ENCODE measurements at places on chromosomes 2 and 18.

DNA sequence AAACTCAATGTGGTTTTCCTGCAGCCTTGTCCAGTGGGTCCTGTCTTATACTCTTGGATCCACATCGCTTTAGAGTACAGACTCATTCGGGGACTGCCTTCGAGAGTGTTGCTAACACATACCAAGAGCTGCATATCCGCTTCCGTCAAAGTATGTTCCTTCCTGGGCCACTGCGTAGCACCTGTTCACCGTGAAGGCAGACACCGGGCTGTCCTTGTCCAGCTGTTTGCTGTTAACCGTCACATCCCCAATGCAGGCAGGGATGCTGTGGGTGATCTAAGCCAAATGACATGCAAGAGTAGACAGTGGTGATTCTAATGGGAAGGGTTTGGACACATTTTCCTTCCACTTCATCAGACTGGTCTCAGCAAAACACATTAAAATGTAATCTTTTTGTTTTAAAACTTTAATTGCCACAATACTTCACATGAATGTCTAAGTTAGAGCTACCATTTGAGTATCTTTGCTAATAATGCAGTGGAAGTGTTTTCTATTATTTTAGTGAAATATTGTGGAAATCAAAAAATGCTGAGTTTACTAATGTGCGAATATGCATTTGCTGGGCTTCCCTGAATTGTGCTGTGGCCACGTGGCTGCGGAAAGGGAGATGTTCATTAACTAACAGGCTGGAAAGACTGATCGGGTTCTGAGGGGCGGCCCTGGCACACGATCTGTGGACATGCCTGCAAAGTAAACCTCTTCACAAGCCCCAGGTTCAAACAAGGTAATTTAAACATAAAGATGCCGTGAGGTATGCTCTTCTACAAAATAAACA, 169.1 kb downstream of the LAMA1 start:
- no peak for DNase-seq
- H3K4me3 ChIP-seq = no peak overlapping the region
- no peaks in the 10 kb centered on the region for H3K36me3 ChIP-seq
- no peaks in the 10 kb centered on the region for H3K4me1 ChIP-seq
- H3K27ac ChIP-seq = no peak overlapping the region
- no peaks in the 10 kb centered on the region for H3K27me3 ChIP-seq

GRCh38 chr2:19801367-19802080, 100.3 kb downstream of the TTC32 start:
- DNase-seq = no peak
- H3K4me3 ChIP-seq = no peak overlapping the region
- H3K27ac ChIP-seq = no peak overlapping the region

GRCh38 chr2:104890685-104891069, 36.8 kb downstream of the POU3F3 start:
- no peak overlapping the region for H3K4me3 ChIP-seq
- peaks cover 6% of the 10 kb centered on the region for H3K4me1 ChIP-seq
- no peaks in the 10 kb centered on the region for H3K36me3 ChIP-seq

DNA sequence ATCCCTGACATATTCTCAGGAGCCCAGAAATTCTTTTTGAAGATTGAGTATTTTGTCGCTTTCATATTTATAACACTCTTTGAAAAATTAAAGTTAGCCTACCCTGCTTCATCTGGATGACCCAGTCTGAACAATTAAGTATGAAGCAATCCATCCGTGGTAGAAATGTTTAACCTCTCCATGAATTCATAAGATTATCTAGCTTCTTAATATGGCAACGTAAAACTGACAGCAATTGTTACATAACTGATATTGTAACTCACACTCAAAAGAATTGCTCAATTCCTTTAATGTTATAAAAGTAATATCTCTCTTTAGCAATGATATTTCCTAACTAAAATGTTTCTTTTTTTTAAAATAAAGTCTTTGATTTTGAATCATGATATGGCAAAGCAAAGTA, 7.2 kb upstream of the ABCA12 start:
- no peaks in the 10 kb centered on the region for H3K4me1 ChIP-seq
- DNase-seq = no peak
- H3K27ac ChIP-seq = no peak overlapping the region
- H3K4me3 ChIP-seq = no peak overlapping the region
- no peaks in the 10 kb centered on the region for H3K36me3 ChIP-seq

- no peak overlapping the region for H3K4me3 ChIP-seq
- no peak overlapping the region for H3K27ac ChIP-seq
- H3K36me3 ChIP-seq = no peaks in the 10 kb centered on the region
- no peaks in the 10 kb centered on the region for H3K27me3 ChIP-seq
Observed at GRCh38 chr18:37844209-37844970, 278.8 kb upstream of the CELF4 start.

- no peaks in the 10 kb centered on the region for H3K36me3 ChIP-seq
- H3K27ac ChIP-seq = no peak overlapping the region
- no peaks in the 10 kb centered on the region for H3K27me3 ChIP-seq
- H3K4me3 ChIP-seq = no peak overlapping the region
Observed at GRCh38 chr18:24370120-24370519, 27.5 kb downstream of the OSBPL1A start.

- no peak for DNase-seq
- H3K36me3 ChIP-seq = no peaks in the 10 kb centered on the region
- no peaks in the 10 kb centered on the region for H3K4me1 ChIP-seq
- peaks cover 3% of the 10 kb centered on the region for H3K27me3 ChIP-seq
- H3K4me3 ChIP-seq = no peak overlapping the region
Observed at GRCh38 chr18:8519102-8519501, 90.1 kb upstream of the RAB12 start.

GRCh38 chr2:38836791-38837190, 38.9 kb downstream of the DHX57 start:
- H3K4me1 ChIP-seq = no peaks in the 10 kb centered on the region
- H3K27me3 ChIP-seq = no peaks in the 10 kb centered on the region
- H3K27ac ChIP-seq = no peak overlapping the region
- H3K36me3 ChIP-seq = peaks cover 5% of the 10 kb centered on the region
- no peak for DNase-seq

- H3K36me3 ChIP-seq = no peaks in the 10 kb centered on the region
- no peak overlapping the region for H3K27ac ChIP-seq
- no peak for DNase-seq
- H3K4me3 ChIP-seq = no peak overlapping the region
Observed at GRCh38 chr2:196565106-196565765, 74.3 kb upstream of the CCDC150 start.

- peak overlapping the region; percentile 63 for H3K4me3 ChIP-seq
- peak; percentile 84 for DNase-seq
- no peaks in the 10 kb centered on the region for H3K27me3 ChIP-seq
- peaks cover 57% of the 10 kb centered on the region for H3K4me1 ChIP-seq
- no peak overlapping the region for H3K27ac ChIP-seq
Observed at GRCh38 chr18:13612196-13612997, 114.0 kb downstream of the FAM210A start.

DNA sequence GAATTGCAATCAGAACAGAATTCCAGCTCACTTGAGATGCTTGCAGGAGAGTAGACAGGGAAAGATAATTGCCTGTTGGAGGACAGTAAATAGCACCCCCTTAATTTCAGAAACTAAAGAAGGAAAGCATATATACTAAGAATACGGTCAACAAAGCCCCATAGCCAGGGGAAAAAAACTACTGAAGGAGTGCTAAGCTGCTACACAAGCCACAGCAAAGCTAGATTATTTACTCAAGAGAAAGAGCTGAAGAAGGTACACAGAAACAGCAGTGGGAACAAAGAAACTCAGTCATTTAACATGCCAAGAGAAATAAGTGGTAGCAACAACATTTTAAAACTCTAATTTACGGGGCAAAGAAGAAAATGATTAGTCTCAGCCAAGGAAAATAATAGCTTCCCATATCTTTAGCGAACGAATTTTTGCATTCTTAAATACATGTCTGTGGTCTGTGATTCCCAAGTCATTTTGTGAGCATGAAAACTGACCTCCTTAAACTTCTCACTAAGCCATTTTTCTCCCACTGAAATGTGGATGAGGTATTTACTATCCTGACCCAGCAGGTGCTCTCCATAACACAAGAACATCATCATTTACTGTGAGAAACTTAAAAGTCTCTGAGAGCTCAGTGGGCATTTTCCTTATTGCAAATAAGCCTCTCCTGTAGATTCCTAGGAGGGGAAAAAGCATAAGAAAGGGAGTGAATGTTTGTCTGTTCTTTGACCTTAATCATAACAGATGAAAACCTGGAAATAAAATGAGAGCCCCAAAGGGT, 196.0 kb downstream of the PAX3 start:
- H3K27ac ChIP-seq = no peak overlapping the region
- H3K4me1 ChIP-seq = no peaks in the 10 kb centered on the region
- no peak overlapping the region for H3K4me3 ChIP-seq
- DNase-seq = no peak

GRCh38 chr2:148721520-148721931, 77.0 kb downstream of the EPC2 start:
- no peak overlapping the region for H3K4me3 ChIP-seq
- peaks cover 26% of the 10 kb centered on the region for H3K4me1 ChIP-seq
- DNase-seq = no peak
- no peak overlapping the region for H3K27ac ChIP-seq

GRCh38 chr2:185215497-185215896, 523.1 kb upstream of the FSIP2 start:
- no peaks in the 10 kb centered on the region for H3K27me3 ChIP-seq
- H3K4me3 ChIP-seq = no peak overlapping the region
- no peak for DNase-seq
- H3K27ac ChIP-seq = no peak overlapping the region
- H3K36me3 ChIP-seq = no peaks in the 10 kb centered on the region

- H3K27ac ChIP-seq = no peak within 1 kb of the TSS
- no peaks in the 10 kb centered on the region for H3K27me3 ChIP-seq
- DNase-seq = no peak
- no peaks in the 10 kb centered on the region for H3K4me1 ChIP-seq
- no peaks in the 10 kb centered on the region for H3K36me3 ChIP-seq
Observed at GRCh38 chr2:43838560-43839267, at the start of the genes ABCG5 and ABCG8. Gene ABCG5 (minus strand): TSS chr2:43838839. CDS start chr2:43838679, 160 bp downstream. Gene ABCG8 (plus strand): TSS chr2:43838971. CDS start chr2:43839054, 83 bp downstream.

DNA sequence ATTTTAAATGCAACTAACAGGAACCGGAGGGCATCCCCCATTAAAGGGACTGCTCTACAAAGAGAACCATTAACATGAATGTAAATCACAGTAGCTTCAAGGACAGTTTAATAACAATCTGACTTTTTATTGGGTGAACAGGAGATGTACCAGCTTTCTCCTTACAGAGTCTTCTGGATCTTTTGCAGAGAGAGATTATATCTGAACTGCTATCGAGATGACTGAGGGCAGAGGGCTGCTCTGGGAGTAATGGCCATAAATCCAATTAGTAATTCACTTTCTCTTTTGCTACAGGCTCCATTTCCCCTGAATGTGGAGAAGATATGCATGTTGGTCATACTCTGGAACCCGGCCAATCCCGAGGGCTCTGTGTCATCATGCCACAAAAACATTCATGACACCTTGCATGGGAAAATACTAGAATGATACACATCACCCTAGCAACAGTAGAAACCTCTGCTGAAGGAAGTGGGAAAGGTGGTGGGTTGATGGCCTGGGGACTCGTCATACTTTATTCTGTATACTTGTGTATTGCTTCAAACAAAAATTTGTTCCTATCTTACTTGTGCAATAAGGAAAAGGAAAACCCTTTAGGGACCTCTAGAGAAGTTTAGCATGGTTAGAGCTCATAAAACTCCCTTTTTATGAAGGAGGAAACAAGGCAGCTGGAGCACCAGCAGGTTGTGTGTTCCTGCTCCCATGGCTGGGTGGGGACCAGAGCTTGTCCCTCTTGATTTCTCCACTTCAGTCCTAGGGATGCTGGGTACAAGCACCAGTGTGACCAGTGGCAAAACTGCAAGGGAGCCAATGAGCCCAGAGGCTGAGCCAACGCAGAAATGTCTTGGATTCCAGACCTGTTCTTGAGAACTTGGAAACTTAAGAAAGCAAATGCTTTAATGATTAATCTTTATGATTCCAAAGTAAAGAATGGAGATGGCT, 26.0 kb downstream of the CTAGE1 start:
- H3K4me3 ChIP-seq = no peak overlapping the region
- H3K4me1 ChIP-seq = peaks cover 16% of the 10 kb centered on the region
- H3K27ac ChIP-seq = no peak overlapping the region
- DNase-seq = peak; percentile 75
- H3K27me3 ChIP-seq = no peaks in the 10 kb centered on the region

DNA sequence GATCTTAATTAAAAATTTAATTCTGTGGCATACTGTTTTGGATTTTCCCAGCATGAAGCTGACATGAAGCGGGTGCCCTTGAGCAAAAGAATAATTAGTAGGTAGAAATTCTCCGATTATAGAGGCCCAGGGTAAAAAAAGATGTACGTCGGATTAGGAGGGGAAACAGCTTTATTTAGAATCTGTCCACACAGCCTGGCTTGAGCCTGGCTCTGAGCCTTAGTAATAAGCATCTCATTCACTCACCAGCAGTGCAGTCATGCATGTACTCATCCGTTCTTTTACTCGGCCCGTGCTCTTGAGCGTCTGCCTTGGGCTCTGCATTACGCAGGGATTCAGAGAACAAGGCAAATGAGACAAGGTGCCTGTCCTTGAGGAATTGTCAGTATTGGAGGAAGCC, 219.3 kb downstream of the AGAP1 start:
- no peaks in the 10 kb centered on the region for H3K36me3 ChIP-seq
- no peak for DNase-seq
- H3K4me3 ChIP-seq = no peak overlapping the region
- H3K4me1 ChIP-seq = no peaks in the 10 kb centered on the region
- H3K27me3 ChIP-seq = no peaks in the 10 kb centered on the region
- no peak overlapping the region for H3K27ac ChIP-seq
